GM23248 (cell line): ENCODE measurements at places on chromosomes 1 and 21. TPM values are rescaled to one million over a fixed set of nuclear protein-coding genes. Genes with fewer than 3 reads are reported as not detected.

DNA sequence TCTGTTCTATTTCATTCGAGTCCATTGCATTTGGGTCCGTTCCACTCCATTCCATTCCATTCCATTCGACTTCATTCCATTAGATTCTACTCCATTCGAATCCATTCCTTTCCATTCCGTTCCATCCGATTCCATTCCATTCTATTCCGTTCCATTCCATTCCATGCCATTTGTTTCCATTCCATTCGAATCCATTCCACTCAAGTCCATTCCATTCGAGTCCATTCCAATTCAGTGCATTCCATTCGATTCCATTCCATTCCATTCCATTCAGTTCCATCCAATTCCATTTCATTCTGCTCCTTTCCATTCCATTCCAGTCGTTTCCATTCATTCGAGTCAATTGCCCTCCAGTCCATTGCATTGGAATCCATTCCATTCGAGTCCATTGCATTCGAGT, 2603.7 kb upstream of the TPTE start:
- DNase-seq, result no peak

GRCh38 chr1:24635195-24635843, 7.8 kb upstream of the SRRM1 start:
- peak; percentile 85 for DNase-seq

DNA sequence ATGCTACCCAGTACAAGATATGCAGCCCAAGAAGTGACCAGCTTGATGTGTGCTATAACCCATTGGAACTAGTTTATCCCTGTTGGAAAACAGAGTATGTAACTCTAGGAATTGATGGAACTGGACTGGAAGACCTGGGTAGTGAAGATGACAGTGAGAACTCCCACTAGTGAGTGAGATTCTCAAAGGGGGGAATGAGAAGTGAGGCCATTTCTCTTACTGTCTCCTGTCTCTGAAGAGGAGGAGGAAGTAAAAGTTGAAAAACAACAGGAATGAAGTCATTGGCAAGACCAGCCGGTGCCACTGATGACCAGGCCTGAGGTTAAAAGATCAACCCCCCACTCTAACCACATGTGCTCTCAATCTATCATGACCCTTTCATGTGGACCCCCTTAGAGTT, 20.9 kb downstream of the PLA2G2F start:
- DNase-seq, result no peak

- no peak for DNase-seq
Observed at GRCh38 chr1:180232521-180233043, 2.5 kb downstream of the LHX4 start.

DNA sequence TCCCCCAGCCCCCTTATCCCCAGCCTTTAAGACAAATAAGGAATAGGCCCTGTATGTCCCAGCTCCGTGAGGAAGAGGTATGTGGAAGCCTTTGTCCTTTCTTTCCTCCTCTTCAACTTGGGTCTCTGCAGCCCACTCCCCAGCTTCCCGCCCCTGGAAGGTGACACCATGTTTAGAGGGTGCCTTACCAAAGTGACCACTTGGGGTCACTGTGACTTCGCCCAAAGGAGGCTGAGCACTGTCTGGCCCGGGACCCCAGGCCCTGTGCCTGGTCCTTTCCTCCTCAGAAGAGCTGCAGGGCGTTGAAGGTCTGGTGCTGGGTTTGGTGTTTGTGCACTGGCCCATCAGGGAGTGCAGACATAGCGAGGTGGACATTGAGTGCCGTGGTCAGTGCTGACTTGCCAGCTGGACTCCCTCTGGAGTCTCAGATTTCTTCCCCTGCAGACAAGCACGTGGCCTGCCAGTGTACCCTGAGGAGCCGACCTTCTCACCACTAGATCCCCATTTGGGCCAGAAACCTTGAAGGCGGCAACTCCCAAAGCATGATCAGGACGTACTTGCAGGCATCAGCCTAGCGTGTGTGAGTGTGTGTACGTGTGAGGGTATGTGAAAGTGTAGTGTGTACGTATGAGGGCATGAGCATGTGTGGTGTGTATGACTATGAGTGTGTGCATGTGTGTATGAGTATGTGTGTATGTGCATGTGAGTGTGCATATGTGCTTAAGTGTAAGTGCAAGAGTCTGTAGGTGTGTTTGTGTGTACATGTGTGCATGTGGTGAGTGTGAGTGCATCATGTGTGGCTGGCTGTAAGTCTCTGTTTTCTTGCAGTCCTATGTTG, 181.4 kb upstream of the KIAA0040 start:
- DNase-seq, result peak; percentile 30

GRCh38 chr1:235404190-235404589, 37.0 kb downstream of the TBCE start:
- peak; percentile 20 for DNase-seq

DNA sequence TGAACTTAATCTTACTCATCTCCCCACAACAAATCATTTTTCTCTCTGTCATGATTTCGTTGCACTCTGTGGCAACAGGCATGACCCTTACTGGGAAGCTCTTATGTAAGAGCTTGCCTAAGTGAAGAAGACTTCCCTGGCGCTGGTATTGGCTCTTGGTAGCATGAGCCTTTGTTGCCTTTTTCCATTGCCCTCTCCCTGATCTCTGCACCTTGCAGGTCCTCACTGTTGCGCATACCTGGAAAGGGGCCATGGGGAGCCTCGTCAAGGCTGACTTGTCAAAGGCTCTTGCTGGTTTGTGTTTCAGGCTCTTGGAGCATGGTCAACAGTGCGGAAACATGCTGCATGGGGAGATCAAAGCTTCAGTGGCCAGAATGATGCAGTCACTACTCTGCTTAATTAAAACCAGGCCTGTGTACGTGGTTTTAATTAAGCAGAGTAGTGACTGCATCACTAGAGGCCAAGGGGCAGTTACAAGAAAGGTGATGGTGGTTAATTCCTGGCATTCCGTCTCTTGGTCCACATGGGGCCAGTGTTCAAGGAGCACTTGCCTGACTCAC, 141.3 kb downstream of the SPATA46 start:
- DNase-seq, result peak; percentile 90

DNA sequence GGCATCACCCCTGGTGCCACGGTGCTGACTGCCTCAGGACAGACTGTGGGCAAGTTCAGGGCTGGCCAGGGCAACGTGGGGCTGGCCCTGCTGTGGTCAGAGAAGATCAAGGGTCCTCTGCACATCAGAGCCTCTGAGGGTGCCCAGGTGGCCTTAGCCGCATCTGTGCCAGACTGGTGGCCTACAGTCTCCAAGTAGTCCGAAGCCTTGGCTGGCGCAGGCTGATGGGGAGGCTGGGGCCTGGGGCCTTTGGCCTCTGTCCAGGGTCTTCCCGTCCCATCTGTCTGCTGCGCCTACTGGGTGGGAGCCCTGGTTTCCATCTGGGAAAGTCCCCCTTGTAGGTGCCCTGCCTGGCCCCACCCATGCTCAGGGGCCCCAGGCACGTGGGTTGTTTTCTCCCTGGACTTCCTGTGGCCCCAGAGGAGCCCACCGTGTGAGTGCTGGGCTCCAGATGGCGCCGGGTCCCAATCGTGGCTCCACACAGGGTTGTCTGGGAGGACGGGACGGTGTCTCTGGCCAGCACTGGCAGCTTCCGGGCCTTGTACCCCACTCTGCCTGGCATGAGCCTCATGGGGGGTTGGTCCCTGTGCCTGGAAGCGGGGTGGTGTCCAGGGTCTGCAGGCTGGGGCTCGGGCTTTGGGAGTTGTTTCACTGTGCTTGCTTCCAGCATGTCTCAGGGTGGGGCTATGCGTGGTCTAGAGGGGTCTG, 9.9 kb downstream of the IBA57 start:
- no peak for DNase-seq

- no peak for DNase-seq
Observed at GRCh38 chr1:230279583-230279945, 146.6 kb downstream of the PGBD5 start.

The SPEN gene
- total RNA-seq, result 12.5 and 16.5 TPM in 2 replicates

DNA sequence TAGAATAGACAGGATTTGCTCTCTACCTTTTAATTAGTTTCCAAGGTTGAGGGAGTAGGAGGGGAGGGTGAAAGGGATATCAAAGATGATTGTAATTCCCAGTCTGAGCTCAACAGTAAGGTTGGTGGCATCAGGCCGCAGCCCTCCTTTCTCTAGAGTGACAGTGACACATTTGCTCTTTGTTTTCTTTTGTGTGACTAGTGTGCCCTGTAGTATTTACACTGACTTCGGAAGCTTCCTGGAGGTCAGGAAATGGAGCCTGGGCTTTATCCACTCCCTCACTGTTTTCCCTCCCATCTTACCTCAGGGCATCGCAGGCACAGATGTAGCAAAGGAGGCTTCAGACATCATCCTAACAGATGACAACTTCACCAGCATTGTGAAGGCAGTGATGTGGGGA, 44.7 kb upstream of the LAX1 start:
- no peak for DNase-seq

DNA sequence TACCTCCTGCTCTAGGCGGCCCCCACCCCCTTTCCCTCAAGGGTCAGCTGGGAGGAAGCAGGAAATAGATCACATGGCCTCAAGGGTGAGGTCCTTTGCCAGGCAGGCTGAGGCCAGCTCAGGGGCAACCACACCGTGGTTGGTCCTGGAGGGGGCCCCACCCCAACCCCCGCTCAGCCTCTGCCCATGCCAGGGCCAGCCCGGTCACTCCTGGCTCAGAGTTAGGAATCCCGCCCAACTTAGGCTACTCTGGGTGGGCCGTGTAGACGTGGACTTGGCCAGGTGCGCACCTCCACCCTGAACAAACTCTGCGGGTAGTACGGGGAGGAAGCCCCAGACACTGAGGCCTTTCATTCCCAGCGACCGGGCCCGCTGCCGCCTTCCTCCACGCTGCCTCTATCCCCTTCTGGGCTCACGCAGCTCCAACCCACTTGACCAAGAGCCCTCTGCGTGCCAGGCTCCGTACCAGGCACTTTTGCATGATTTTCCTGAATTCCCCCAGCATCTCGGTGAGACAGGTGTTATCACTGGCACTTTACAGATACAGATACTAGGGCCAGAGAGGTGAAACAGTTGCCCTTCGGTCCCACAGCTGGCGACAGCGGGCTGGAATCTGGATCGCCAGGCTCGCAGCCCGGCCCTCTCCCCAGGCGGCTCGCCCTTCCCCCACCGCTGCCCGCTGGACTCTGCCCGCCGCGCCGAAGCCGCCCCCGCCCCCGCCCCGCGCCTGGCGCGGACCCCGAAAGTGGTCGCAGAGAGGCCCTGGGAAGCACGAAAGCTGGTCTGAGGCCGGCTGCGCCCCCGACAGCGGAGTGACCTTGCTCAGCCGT, 769 bp downstream of the GALE start:
- DNase-seq, result peak; percentile 52

GRCh38 chr1:42006836-42007235, 88.1 kb upstream of the HIVEP3 start:
- DNase-seq, result peak; percentile 56

The OVAAL gene
- total RNA-seq, result not detected in 2 replicates

The B3GALT5 gene
- not detected in 2 replicates for total RNA-seq

The LRRC3 gene
- total RNA-seq, result 0.32 and 0.38 TPM in 2 replicates

- no peak for DNase-seq
Observed at GRCh38 chr1:25731148-25731547, 68.8 kb upstream of the SELENON start.

GRCh38 chr1:8706995-8707396, 110.4 kb downstream of the RERE start:
- no peak for DNase-seq

GRCh38 chr21:33924766-33925100, 9.1 kb upstream of the ATP5PO start:
- DNase-seq, result no peak

The ERRFI1 gene
- 50.8 and 55.1 TPM in 2 replicates for total RNA-seq

- DNase-seq, result no peak
Observed at GRCh38 chr1:29643838-29644440, 407.6 kb downstream of the PTPRU start.

GRCh38 chr1:169565335-169566271, 20.7 kb downstream of the F5 start:
- DNase-seq, result no peak

GRCh38 chr1:11337580-11338073, 64.6 kb downstream of the UBIAD1 start:
- peak; percentile 45 for DNase-seq
